GM23248 (cell line): ENCODE measurements at places on chromosomes 1 and 21.
A peak's percentile ranks its signal among the peaks of the same experiment; 100 is the strongest.

- no peak for DNase-seq
Measured at GRCh38 chr1:245760301-245760700, 605.5 kb downstream of the KIF26B start.

GRCh38 chr1:69567652-69568420, at the start of gene LRRC7:
Gene LRRC7 (plus strand): TSS chr1:69567922. CDS start chr1:69568640, 718 bp downstream.
- peak; percentile 31 for DNase-seq

GRCh38 chr1:110076789-110077500, 6.5 kb upstream of the ALX3 start:
- no peak for DNase-seq

DNA sequence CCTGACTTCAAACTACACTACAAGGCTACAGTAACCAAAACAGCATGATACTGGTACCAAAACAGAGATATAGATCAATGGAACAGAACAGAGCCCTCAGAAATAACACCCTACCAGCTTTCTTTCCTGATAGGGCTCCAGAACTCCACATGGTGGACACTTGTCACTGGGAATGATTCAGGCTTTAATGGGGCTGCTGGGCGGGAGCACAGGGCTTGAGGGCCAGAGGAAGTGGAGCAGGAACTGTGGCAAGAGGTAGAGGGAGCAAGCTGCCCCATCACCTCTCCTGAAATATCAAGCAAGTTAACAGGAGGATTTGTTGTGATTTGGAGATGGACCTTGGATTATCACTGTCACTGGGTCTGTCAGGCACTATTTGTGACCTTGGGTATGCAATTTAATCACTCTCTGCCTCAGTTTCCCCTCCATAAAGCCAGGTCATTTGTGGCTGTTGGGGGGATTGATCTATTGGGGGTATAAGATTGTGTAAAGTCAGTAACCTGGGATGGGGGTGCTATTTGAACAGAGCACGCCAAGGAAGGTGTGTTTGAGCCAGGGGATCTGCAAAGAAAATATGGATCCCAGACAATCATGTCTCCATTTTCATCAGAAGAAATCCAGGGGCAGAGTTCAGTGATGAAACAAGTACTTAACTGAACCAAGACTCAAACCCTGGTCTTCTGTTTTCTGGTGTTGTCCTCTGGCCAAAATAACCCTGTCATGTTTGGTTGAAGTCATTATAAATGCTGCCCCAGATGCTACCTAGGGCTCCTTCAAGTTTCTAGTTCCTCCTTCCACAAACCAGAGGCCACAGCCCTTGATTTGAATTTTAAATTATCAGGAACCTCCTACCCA, 25.2 kb downstream of the ETS2 start:
- DNase-seq: no peak

- DNase-seq: no peak
Measured at GRCh38 chr1:111737216-111738132, 1.7 kb downstream of the INKA2 start.

DNA sequence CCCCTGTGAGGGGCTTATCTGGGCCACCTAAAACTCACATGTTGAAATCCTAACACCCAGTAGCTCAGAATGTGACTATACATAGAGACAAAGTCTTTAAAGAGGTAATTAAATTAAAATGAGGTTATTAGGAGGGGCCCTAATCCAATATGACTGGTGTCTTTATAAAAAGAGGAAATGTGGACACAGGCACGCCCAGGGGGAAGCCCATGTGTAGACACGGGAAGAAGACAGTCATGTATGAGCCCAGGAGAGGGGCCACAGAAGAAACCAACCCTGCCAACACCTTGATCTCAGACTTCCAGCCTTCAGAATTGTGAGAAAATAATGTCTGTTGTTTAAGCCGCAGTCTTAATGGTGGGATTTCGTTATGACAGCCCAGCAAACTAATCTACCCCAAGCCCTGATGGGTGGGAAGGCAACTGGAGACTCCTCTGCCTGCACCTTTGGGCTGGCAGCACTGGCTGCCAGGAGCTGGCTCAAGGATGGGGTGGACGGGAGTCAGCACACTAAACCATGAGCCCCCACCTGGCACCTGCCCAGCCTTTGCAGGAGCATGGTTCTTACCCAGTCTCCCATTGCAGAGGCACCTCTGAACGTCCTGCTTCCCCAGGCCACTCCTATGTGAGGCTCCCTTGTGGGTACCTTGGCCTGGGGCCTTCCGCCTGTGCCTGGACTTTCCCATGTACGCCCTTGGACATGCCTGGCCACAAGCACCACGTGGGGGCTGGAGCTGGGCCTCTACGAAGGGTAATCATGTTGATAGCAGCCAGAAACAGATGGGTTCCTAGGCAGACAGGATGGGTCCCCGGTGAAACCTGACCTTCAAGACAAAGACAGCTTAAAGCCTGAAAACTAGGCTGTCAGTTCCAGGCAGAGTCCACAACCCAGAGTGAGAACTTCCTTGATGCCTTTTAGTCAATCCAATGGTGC, 57.1 kb upstream of the DMRTB1 start:
- no peak for DNase-seq

- no peak for DNase-seq
Measured at GRCh38 chr1:206460836-206461426, 9.3 kb upstream of the IKBKE start.
